NCI-H1436 treated with DMSO at 0.1 percent for 48 hours (cell line): ENCODE measurements at places on chromosomes 13 and 19.

- no peak for DNase-seq
Observed at GRCh38 chr13:96804174-96804573, 190.1 kb downstream of the OXGR1 start.

GRCh38 chr13:52744842-52745375, 5.3 kb upstream of the CNMD start:
- DNase-seq: no peak

- no peak for DNase-seq
Observed at GRCh38 chr13:39016787-39017186, 21.1 kb downstream of the PROSER1 start.

DNA sequence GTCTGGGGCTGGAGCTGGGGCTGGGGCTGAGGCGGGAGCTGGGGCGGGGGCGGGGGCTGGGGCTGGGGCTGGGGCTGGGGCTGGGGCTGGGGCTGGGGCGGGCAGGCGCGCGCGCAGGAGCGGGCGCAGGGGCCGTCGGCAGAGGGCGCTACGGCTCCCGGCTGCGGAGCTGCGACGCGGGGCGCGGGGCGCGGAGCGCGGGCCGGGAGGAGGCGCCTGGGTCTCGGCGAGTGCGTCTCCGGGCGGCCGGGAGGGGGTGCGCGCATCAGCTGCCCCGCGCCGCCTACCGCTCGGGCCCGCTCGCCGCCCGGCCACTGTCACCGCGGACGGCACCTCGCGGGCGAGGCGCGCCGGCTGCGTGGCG, 422 bp upstream of the MTUS2 start:
- DNase-seq: no peak

DNA sequence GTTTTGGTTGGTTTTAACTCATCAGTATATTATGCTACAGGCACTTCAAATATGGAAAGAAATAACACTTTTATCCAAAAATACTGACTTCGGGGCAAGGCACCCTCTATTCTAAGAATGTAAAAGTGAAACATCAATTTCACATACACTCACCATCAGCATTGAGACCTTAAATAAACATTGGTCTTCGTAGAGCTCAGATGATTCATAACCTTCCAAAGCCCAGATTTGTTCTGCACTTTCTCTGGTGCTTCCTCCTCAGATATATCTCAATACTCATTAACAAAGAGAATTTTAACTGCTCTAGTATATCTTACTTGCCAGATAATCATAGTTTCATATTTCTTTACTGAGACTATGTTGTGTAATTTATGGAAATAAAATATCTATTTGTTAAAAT, 794.3 kb downstream of the LIG4 start:
- DNase-seq: no peak

- no peak for DNase-seq
Observed at GRCh38 chr19:40691421-40692211, 1.2 kb upstream of the NUMBL start.

GRCh38 chr13:30222254-30222653, 85.1 kb downstream of the KATNAL1 start:
- no peak for DNase-seq

DNA sequence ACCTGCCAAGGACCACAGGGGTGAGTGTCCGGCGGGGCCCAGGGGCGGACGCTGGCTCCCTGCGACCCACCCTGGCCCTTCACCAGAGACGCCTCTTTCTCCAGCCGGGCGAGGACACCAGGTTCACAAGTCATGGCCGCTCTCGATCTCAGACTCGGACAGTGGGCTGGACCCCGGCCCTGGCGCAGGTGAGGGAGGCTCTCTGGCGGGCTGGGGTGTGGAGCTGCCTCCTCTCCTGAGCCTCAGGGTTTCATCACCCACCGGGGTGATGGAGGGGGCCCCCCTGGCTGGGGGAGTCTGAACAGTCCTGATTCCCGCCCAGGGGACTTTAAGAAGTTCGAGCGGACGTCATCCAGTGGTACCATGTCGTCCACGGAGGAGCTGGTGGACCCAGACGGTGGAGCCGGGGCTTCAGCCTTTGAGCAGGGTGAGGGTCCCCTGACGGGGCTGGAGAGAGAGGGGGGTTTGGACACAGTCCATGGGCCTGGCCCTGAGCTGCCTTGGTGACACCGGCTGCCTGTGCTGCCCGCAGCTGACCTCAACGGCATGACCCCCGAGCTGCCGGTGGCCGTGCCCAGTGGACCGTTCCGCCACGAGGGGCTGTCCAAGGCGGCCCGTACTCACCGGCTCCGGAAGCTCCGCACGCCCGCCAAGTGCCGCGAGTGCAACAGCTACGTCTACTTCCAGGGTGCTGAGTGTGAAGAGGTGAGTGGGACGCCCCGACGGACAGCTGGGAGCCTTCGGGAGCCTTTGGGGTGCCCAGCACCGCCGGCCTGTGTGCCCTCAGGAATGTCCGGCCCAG, 13.6 kb downstream of the ARHGAP45 start:
- DNase-seq: no peak

DNA sequence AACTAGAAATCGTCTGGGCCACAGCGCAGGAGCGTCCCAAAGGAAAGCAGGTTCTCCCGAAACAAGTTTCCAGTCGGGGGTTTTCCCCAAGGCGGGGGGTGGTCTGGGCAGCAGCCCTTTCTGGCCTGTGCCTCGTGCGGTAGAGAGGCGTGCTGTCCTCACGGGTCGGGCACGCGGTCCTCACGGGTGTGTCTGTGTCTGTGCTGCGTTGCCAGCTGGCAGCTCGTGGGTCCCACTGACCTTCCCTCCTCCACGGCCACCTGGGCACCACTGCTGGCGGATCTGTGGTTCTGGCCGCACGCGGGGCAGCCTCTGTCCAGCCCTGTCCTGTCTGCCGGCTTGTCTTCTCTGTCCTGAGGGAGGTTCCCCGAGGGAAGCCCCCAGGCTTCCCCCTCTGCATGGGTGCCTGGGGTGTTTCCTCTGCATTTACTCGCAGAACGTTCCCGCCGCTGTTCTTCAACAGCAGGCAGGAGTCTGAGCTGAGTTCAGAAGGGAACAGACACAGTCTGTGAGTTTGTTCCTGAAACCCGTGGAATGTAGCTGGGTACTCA, 98.2 kb upstream of the MCF2L start:
- DNase-seq: no peak

GRCh38 chr19:17337675-17338432, 501 bp downstream of the GTPBP3 start:
- DNase-seq: no peak

DNA sequence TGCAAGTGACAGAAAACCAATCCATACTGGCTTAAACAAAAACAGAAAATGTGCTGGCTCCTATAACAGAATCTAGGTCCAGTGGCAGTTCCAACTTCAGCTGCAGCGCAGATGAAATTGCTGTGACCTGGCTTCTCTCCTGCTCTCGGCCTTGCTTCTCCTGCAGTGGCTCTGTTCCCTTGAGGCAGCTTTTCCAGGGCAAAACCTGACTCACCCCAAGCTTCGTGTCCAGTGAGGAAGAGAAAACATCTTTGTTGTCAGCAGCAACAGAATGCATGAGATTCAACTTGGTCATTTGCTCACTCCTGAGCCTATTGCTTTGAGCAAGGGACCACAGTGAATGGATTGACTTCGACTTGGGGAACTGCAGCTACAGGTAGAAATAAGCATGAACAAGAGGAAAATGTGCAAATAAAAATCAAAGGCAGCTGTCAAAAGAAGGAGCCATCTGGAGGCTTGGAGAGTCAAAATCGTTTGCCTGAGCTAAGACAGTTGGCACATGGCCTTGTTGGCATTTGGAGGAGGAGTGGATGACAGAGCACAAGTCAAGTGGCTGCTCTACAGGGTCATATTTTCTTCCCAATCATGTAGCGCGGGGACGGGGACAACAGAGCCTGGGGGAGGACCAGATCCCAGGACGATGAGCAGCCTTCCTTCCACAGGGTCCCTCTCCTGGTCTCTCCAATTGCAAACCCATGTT, 523.4 kb downstream of the FGF9 start:
- no peak for DNase-seq

DNA sequence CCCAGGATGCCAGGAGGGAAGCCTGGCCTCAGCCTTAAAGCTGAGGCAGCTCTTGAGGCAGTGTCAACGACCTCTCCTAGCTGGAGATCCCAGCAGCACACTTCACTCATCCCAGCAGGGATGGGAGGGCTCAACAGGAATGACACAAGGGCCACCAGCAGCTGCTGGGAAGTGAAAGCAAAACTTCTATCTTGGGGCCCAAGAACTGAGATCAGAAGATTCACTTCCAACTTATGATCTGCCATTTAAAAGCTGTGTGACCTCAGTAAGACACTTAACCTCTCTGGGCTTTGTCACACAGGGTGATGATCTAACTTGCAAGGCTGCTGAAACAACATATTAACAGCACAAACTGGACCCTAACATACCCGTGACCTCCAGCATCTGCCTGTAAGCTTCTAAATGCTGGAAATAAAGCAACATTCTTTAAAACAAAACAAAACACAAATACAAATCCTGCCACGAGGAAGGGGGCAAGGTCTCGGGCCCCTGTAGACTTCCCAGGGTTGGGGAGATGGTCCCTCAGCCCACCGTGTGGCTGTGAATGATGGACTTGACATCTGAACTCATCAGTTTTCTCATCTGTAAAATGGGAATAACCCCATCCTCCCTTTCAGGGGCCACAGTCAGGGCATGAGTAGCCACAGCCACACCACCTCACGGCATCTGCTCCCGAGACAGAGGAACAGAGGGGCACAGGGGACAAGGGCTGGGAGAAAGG, 22.7 kb downstream of the ELL start:
- DNase-seq: no peak

GRCh38 chr19:28859811-28860210, 353.1 kb downstream of the UQCRFS1 start:
- no peak for DNase-seq

- no peak for DNase-seq
Observed at GRCh38 chr13:86826232-86826631, 844.9 kb upstream of the SLITRK5 start.

GRCh38 chr13:58893396-58893795, 1261.9 kb downstream of the PCDH17 start:
- no peak for DNase-seq

- no peak for DNase-seq
Observed at GRCh38 chr13:29550430-29550988, 45.0 kb downstream of the SLC7A1 start.

GRCh38 chr19:16154557-16154956, 11.1 kb downstream of the HSH2D start:
- no peak for DNase-seq

DNA sequence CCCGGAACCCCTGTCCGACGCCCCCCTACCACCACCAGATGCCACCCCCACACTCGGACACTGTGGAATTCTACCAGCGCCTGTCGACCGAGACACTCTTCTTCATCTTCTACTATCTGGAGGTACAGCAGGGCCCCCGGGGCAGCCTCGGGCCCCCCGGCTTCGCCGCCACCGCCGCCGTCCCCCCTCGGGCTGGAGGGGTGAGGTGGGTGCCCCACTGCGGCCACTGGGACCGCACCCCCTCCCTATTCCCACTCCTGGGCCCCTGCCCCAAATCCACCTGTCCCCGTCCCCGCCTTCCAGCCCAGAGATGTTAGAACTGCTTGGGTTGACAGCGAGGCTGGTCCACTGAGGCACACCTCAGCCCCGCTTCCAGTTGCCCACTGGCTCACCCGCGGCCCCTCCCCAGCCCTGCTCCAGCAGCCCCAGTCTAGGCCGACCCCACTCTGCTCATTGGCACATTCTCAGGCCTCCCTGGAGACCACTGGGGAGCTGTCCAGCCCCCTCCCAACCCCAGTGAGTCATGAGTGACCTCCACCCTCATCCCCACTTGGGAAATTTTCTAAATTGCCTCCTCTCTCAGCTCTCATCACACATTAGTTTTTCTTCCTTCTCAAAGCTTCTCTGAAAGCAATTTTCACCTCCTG, 6.5 kb downstream of the LENG1 start:
- no peak for DNase-seq

DNA sequence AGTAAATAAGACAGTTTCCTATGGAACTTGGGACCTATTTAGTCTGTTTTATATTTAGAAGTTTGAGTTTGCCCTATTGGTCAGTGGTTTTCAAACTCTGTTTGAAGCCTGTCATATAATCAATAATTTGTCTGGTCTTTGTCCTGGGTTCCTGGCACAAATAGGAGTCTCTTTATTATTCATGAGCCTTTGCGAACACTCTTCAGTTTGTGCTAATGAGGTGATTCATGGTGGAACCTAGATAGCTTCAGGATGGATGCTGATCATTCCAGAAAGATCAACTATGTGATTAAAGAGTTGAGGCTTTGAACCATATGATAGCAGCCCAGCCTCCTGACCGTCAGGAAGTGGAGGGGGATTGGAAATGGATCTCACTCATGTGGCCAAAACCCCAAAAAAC, 10.0 kb upstream of the VWA8 start:
- no peak for DNase-seq

DNA sequence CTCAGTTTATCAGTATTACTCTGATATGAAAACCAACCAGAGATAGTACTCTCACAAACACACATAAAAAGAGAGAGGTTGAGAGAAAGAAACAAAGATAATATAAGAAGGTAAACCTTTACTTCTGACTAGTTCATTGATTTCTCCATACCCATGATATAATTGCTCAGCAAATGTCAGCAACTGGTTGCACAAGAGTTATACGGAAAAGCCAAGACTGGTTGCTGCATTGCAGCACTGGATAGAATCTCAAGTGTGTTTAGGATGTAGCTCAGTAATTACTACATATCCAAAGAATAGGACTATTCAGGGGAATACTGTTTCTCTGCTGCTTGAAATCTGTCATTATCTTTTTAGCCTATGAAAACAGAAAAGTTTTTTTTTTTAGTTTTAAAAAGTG, 1332.8 kb downstream of the OLFM4 start:
- no peak for DNase-seq

GRCh38 chr13:99614465-99614885, 113.2 kb downstream of the TM9SF2 start:
- no peak for DNase-seq

- no peak for DNase-seq
Observed at GRCh38 chr13:98129059-98129746, 13.7 kb upstream of the FARP1 start.

- DNase-seq: no peak
Observed at GRCh38 chr13:49348751-49349150, 95.1 kb downstream of the CAB39L start.

DNA sequence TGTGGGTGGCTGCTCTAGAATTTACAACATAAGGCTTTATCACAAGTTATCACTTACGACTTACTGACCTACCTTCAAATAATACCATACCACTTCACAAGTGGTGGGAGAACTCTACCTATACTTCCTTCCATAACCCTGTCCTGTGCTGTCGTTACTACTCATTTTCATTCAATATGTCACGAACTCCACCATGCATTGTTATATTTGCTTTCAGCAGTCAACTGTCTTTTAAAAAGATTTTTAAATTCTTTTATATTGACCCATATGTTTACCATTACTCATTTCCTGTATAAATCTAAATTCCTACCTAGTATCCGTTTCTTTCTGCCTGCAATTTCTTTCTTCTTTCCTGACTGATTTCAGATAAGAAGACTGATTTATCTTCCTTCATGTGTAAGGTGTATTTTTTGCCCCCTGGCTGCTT, 200.0 kb downstream of the KLF12 start:
- no peak for DNase-seq
